ENCODE measurements at places on chromosomes 13 and 19.

- no peaks in the 10 kb centered on the region for H3K36me3 ChIP-seq
- no peak overlapping the region for H3K4me3 ChIP-seq
- no peak overlapping the region for H3K27ac ChIP-seq
- H3K27me3 ChIP-seq, result no peaks in the 10 kb centered on the region
- H3K4me1 ChIP-seq, result no peaks in the 10 kb centered on the region
Measured at GRCh38 chr13:39910833-39911232, 255.4 kb downstream of the COG6 start.

- no peak overlapping the region for H3K27ac ChIP-seq
- peaks cover 69% of the 10 kb centered on the region for H3K4me1 ChIP-seq
- no peaks in the 10 kb centered on the region for H3K36me3 ChIP-seq
- H3K4me3 ChIP-seq, result no peak overlapping the region
- no peaks in the 10 kb centered on the region for H3K27me3 ChIP-seq
Measured at GRCh38 chr13:100519626-100520025, 69.0 kb downstream of the GGACT start.

DNA sequence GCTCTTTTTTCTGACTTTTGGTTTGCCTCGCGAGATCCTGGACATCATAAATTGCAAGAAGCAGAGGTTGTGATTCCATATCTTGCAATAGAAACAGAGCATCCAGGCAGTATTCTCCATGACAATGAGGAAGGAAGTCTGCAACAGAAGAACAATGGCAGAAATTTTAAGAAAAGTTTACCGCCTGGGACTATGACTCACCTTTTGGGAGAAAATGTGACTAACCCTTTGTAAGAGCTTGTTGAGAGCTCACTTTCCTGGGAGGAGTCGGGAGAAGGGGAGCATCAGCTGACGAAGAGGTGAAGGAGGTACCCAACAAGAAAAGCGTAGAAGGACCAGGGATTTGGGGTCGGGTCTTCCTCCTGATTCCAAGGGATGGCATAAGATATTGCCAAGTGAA lies 34.3 kb upstream of the TNFSF11 start:
- no peaks in the 10 kb centered on the region for H3K27me3 ChIP-seq
- H3K27ac ChIP-seq, result no peak overlapping the region
- no peak overlapping the region for H3K4me3 ChIP-seq
- H3K4me1 ChIP-seq, result peaks cover 28% of the 10 kb centered on the region
- DNase-seq, result no peak

DNA sequence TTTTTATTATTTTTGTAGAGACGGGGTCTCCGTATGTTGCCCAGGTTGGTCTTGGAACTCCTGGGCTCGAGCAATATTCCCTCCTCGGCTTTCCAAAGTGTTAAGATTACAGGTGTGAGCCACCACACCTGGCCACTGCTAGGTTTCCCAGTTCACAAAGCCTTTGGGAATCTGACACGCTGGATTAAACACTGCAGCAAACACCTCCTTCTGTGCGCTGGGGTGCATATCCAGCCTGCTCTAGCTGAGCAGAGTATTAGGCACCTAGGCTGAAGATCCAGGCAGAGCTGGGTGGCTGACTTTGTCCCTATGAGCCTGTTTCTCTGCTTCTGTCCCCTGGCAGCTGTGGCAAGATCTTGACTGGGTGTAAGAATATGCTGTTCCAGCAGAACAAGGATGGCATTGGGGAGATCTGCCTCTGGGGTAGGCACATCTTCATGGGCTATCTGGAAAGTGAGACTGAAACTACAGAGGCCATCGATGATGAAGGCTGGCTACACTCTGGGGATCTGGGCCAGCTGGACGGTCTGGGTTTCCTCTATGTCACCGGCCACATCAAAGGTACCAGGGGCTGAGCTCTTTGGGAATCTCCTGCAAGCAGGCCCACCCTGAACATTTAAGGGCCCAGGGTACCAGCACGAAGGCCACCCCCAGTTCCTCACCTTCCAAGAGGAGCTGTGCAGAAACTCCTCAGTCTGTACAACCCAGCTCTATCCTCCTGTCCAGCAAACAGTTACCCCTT lies 49.8 kb downstream of the ACSBG2 start:
- no peak for DNase-seq
- peaks cover 56% of the 10 kb centered on the region for H3K27me3 ChIP-seq
- H3K27ac ChIP-seq, result no peak overlapping the region
- no peak overlapping the region for H3K4me3 ChIP-seq

- no peaks in the 10 kb centered on the region for H3K36me3 ChIP-seq
- no peaks in the 10 kb centered on the region for H3K27me3 ChIP-seq
- no peak for DNase-seq
Measured at GRCh38 chr19:30518965-30519606, 146.9 kb downstream of the ZNF536 start.
